ENCODE measurements at places on chromosomes 2 and 18.

DNA sequence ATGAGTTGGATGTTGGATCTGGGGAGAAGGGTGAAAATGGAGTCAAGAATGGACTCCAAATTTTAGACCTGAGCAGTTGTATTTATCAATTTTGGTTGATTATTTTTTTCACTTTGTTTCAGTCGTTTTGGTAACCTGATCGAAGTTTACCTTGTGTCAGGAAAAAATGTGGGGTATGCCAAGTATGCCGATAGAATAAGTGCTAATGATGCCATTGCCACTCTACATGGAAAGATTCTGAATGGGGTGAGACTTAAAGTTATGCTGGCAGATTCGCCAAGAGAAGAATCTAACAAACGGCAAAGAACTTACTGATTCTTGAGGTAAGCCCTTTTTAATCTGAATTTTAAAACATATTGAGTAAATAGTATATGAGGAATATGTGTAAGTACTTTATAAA lies 13.6 kb downstream of the RBM45 start:
- no peaks in the 10 kb centered on the region for H3K4me1 ChIP-seq
- H3K36me3 ChIP-seq: 0 out of 2 replicates have a peak, but pooled peaks cover 4% of the 10 kb centered on the region
- H3K4me3 ChIP-seq: no peak overlapping the region
- H3K27ac ChIP-seq: no peak overlapping the region

- H3K4me1 ChIP-seq: no peaks in the 10 kb centered on the region
- H3K27ac ChIP-seq: no peak overlapping the region
- H3K4me3 ChIP-seq: no peak overlapping the region
- no peak for DNase-seq
- no peaks in the 10 kb centered on the region for H3K36me3 ChIP-seq
Observed at GRCh38 chr18:57241869-57242268, 95.0 kb downstream of the BOD1L2 start.

DNA sequence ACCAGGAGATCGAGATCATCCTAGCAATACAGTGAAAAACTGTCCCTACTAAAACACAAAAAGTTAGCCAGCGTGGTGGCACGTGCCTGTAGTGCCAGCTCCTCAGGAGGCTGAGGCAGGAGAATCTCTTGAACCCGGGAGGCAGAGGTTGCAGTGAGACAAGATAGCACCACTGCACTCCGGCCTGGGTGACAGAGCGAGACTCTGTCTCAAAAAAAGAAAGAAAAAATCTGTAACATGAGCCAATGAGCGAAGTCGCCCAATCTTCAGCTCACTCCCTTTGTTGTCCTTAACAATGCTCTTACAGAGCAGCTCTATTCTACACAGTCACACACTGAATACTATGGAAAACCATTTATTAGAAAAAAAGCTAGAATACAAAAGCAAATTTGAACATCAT lies 22.0 kb downstream of the FAM98A start:
- no peak overlapping the region for H3K4me3 ChIP-seq
- no peaks in the 10 kb centered on the region for H3K4me1 ChIP-seq
- no peaks in the 10 kb centered on the region for H3K36me3 ChIP-seq
- H3K27me3 ChIP-seq: no peaks in the 10 kb centered on the region

- H3K36me3 ChIP-seq: no peaks in the 10 kb centered on the region
- H3K27me3 ChIP-seq: no peaks in the 10 kb centered on the region
- H3K4me3 ChIP-seq: no peak overlapping the region
- peaks cover 9% of the 10 kb centered on the region for H3K4me1 ChIP-seq
Observed at GRCh38 chr2:121182520-121182919, 102.5 kb downstream of the TFCP2L1 start.

DNA sequence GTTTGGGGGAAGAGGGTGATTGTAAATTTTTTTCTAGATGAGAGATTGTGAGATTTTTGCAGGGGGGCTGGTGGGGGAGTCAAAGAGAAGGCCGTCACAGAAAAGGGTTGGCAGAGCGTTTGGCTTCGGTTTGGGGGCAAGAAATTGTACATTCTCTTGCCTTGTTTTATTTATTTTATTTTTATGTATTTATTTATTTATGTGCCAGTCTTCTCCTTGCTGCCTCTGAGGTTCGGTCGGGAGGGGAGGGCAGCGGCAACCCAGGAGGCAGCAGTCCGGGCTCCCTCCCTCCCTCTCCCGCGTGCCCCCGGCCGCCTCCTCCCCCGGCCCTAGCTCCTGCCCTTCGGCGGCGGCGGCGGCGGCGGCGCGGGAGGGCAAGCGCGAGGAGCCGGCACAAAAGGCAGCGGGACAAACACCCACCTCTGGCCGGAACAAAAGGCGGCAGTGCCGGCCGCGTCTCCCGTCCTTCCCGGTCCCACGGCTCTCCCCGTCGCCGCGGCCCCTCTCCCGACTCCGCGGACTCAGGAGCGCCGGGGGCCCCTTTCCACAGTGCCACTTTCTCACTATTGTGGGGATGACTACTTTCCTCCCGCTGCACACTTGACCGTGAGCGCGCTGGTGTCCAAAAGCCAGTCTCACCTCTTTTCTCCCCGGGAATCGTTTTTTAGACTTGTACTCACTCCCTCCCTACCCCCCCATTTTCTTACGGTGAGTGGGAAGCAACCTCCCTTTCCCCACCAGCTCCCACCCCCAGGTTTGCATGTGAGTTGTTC lies 1.2 kb downstream of the BCL11A start:
- DNase-seq: no peak
- H3K4me1 ChIP-seq: peaks cover 36% of the 10 kb centered on the region

- DNase-seq: no peak
- no peak overlapping the region for H3K4me3 ChIP-seq
- H3K27me3 ChIP-seq: 0 out of 2 replicates have a peak, but pooled peaks cover 6% of the 10 kb centered on the region
- H3K36me3 ChIP-seq: no peaks in the 10 kb centered on the region
- H3K4me1 ChIP-seq: no peaks in the 10 kb centered on the region
- no peak overlapping the region for H3K27ac ChIP-seq
Observed at GRCh38 chr2:221002101-221002685, 569.9 kb downstream of the EPHA4 start.

GRCh38 chr2:85997017-85997970 lies 108.4 kb downstream of the POLR1A start:
- H3K27me3 ChIP-seq: no peaks in the 10 kb centered on the region
- H3K36me3 ChIP-seq: no peaks in the 10 kb centered on the region
- H3K4me3 ChIP-seq: no peak overlapping the region
- no peak overlapping the region for H3K27ac ChIP-seq
- DNase-seq: no peak

DNA sequence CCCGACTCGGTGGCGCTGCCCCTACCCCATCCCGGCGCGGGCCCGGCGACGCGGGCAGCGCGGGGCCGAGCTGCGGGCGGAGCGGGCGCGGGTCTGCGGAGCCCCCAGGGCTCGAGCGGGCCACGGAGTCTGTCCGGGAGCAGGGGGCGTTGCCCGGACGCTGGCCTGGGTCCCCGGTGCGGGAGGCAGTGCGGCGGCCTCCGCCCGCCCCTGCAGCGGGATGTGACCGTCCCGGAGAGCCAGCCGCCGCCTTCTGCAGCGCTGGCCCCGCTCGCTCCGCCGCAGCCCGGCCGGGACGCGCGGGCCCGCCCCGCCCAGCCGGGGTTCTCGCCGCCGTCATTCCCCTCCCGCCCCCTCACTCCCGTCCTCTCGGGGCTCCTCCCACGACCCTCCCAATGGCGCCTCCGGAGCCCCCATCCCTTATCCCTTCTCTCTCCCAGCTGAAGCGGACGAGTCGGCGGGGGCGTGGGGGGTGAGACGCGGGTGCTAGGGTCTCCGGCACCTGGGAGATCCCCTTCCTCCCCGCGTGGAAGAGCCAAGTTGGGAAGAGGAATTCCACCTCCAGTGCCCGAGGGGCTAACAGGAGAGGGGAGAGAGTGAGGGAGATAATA lies at the start of gene FNDC4:
FNDC4 (minus strand) TSS at position 257 of the 611 bp plus-strand sequence. CDS start 521 bp downstream, outside the sequence.
- H3K27me3 ChIP-seq: peaks cover 8% of the 10 kb centered on the region
- no peak for DNase-seq
- H3K4me1 ChIP-seq: peaks cover 14% of the 10 kb centered on the region
- no peak within 1 kb of the TSS for H3K27ac ChIP-seq
- no peaks in the 10 kb centered on the region for H3K36me3 ChIP-seq

- H3K4me3 ChIP-seq: no peak overlapping the region
- no peak for DNase-seq
- H3K27ac ChIP-seq: no peak overlapping the region
- H3K27me3 ChIP-seq: no peaks in the 10 kb centered on the region
- no peaks in the 10 kb centered on the region for H3K4me1 ChIP-seq
- no peaks in the 10 kb centered on the region for H3K36me3 ChIP-seq
Observed at GRCh38 chr18:28398471-28398870, 221.5 kb upstream of the CDH2 start.

DNA sequence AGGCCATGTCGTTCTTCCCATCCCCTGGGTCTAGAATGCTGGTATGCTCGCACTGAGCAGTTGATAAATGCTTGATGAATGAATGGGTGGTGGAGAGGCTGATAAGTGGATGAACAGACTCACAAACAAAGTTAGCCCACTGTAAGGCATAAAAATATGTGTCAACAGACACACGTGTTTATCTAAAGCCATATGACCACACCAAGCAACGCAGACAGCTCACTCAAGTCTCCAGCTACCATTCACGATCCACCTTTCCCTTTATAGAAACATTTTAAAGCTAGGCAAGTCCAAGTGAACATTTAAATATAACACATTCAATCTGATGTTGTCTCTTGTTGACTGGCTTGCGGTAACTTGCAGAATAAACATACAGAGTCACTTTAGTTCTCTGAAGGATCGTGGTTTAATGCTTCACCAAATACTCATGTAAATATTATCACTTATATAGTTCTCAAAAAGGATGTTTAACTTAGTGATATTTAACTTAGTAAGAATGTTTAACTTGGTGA lies 105.5 kb downstream of the NOL10 start:
- DNase-seq: no peak
- no peaks in the 10 kb centered on the region for H3K27me3 ChIP-seq
- H3K4me1 ChIP-seq: no peaks in the 10 kb centered on the region
- H3K36me3 ChIP-seq: peaks cover 11% of the 10 kb centered on the region
- H3K27ac ChIP-seq: no peak overlapping the region
- H3K4me3 ChIP-seq: no peak overlapping the region

DNA sequence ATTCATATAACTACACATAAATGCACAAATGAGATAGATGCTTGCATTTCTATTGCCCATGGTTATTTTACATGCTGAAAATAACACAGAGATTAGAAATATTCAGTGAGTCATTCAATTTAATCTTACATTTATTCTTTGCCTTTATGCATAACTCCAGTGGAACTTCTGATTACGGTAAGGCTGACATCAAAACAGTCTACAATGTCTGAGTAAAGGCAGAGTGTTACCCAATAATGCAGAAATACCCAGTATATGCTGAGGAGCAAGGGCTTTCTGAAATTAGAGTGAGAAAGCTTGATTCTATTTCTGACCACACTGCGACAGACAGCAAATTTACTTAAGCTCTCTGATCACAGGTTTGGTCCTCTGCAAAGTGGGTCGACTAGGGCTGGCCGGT lies 9.2 kb downstream of the NMI start:
- DNase-seq: no peak
- no peaks in the 10 kb centered on the region for H3K27me3 ChIP-seq
- no peak overlapping the region for H3K4me3 ChIP-seq
- no peaks in the 10 kb centered on the region for H3K4me1 ChIP-seq

DNA sequence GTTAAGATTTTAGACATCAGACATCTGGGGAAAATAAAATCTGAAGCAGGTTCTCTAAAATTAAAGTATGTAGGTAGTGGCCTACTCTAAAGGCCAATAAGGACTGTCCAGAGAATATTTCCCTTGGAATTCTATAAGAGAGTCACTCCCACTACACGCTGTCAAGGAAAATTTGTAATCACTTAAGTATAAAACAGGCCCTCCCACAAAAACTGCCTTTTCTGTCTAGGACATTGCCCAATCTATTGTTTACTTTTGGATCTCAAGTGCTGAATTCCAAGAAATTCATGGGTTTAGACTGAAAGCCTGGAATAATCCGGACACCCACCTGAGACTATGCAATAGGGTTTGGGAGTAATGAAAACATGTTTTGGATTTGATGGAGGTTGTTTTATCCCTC lies 1.7 kb upstream of the SRBD1 start:
- H3K4me3 ChIP-seq: no peak overlapping the region
- H3K4me1 ChIP-seq: peaks cover 6% of the 10 kb centered on the region
- H3K27ac ChIP-seq: no peak overlapping the region
- DNase-seq: no peak
- H3K36me3 ChIP-seq: no peaks in the 10 kb centered on the region

GRCh38 chr18:45517181-45517741 lies 98.0 kb upstream of the SLC14A2 start:
- H3K27me3 ChIP-seq: no peaks in the 10 kb centered on the region
- H3K4me1 ChIP-seq: no peaks in the 10 kb centered on the region
- H3K27ac ChIP-seq: no peak overlapping the region
- no peaks in the 10 kb centered on the region for H3K36me3 ChIP-seq
- no peak for DNase-seq
- H3K4me3 ChIP-seq: no peak overlapping the region

- no peak overlapping the region for H3K27ac ChIP-seq
- H3K36me3 ChIP-seq: no peaks in the 10 kb centered on the region
- no peak overlapping the region for H3K4me3 ChIP-seq
- DNase-seq: no peak
Observed at GRCh38 chr2:42846932-42847595, 54.7 kb upstream of the HAAO start.

GRCh38 chr2:112947374-112947773 lies 30.4 kb upstream of the IL36G start:
- no peaks in the 10 kb centered on the region for H3K36me3 ChIP-seq
- H3K4me1 ChIP-seq: 0 out of 2 replicates have a peak, but pooled peaks cover 2% of the 10 kb centered on the region
- no peak overlapping the region for H3K4me3 ChIP-seq

DNA sequence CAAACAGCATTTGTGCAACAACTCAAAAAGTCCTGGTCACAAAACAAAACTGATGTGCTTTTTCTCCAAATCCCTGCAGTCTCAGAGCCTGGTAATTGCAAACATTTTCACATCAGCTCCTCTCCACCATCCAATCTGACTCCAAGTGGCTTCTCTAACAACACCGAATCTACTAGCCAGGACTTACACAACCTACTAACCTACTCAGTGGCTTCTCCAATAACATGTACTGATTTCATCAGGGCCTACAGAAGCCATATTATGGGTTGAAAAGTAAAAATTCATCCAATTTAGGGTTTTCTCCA lies 104.3 kb downstream of the COLEC12 start:
- no peaks in the 10 kb centered on the region for H3K36me3 ChIP-seq
- no peak for DNase-seq
- H3K4me3 ChIP-seq: no peak overlapping the region
- no peak overlapping the region for H3K27ac ChIP-seq

- DNase-seq: no peak
- no peak overlapping the region for H3K4me3 ChIP-seq
- no peaks in the 10 kb centered on the region for H3K4me1 ChIP-seq
- no peak overlapping the region for H3K27ac ChIP-seq
Observed at GRCh38 chr2:205372141-205372540, 310.2 kb upstream of the NRP2 start.

DNA sequence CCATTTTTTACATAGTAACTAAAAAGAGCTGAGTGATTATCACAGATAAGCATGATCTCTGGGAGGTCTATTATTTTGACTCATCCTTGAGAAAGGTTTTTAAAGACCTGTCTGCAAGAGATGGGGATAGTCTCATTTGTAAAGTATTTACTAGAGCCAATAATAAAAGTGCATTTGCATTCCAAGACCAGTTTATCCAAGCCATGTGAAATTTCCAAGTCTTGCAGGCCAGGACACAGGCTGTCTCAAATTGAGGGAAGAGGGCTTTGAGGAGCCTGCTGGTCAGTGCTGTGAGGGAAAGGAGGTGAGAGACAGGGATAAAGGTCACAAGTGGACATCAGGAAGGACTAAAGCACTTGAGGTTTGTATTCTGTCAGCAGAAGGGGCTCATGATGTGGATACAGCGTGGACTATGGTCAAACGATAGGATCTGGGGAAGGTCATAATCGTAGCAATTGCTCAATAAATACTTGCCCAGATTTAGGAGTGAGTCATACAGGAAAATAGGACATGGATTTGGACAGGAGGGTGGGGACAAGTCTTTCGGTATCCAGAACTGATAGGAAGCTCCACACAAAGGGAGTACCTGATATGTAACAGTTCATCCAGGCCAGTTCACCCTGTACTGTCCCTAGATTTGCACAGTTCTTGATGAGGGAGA lies 6.6 kb upstream of the CDH2 start:
- no peaks in the 10 kb centered on the region for H3K4me1 ChIP-seq
- H3K36me3 ChIP-seq: no peaks in the 10 kb centered on the region
- DNase-seq: no peak
- H3K4me3 ChIP-seq: no peak overlapping the region

All from HCT116 (cell line).